ENCODE measurements at places on chromosomes 12 and 14.

- no peak for DNase-seq
Observed at GRCh38 chr14:82447586-82447985, 913.9 kb upstream of the SEL1L start.

GRCh38 chr14:25118671-25119070 is 68.7 kb upstream of the STXBP6 start:
- no peak for DNase-seq

DNA sequence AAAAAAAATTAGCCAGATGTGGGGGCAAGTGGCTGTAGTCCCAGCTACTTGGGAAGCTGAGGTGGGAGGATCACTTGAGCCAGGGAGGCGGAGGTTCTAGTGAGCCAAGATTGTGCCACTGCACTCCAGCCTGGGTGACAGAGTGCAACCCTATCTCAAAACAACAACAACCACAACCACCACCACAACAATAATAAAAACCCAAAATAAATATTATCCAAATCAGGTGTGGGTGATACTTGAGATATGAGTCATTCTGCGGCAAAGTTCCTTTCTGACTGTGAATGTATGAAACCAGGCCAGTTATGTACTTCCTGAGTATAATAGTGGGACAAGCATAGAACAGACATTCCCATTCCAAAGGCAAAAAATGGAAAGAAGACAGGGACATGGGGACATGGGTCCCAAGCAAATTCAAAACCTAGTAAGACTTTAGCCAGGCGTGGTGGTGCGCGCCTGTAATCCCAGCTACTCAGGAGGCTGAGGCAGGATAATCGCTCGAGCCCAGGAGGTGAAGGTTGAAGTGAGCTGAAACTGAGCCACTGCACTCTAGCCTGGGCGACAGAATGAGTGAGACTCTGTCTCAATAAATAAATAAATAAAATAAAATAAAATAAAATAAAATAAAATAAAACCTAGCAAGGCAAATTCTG is 9.7 kb upstream of the ERC1 start:
- DNase-seq = no peak

DNA sequence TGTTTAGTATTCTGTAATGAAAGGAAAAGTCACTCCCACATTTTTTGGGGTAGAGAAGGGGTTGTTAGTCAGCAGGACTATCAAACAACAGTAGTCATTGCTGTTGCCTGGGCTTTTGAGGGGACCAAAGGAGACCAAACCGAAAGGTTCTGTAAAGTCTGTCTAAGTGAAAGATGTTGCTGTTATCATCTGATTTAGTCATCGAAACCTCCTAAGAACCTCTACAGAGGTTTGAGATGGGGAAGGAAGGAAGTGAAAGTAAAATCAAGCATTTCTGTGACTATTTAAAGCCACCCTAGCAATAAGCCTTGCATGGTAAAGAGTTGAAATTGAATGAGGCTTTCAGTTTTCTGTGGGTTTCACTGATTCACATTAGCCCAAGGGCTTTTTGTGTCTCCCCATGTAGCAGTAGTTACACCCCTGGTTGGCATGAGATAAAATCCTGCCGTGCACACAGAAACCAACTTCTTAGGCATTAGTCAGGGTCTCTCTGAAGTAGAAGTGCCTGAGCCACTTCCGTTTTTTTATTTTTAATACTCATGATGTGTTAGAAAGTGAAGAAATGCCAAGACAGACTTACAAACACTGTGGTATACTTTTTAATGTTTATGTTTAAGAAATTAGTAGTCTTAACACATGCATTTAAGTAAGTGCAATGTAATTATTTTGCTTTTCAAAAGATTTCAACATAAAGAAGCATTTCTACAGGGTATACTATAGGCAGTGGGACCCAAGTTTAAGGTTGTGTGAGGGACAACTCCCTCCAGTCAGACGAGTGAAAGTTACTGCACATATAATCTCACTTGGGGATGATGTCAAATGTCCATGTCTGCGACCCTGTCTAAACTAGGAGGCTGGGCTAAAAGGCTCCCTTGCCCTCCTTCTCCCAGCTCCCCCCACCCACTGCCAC is 50.4 kb downstream of the DYRK2 start:
- peak; percentile 37 for DNase-seq

DNA sequence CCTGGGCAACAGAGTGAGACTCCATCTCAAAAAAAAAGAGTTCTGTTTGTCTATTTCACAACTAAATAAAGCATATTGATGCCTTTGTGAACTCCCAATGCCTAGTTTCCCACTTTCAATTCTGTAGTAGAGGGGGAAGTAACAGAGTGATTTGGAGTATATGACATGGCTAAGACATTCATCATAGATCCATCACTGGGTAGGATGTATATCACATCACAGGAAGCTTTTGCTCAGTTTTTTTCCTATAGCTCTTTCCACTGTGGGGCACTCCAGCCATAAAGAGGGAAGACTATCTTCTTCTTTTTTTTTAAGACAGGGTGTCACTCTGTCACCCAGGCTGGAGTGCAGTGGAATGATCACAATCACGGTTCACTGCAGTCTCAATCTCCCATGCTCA is 154.0 kb upstream of the BCL2L14 start:
- DNase-seq = no peak

GRCh38 chr12:76757694-76758093 is 6.2 kb upstream of the ZDHHC17 start:
- no peak for DNase-seq

DNA sequence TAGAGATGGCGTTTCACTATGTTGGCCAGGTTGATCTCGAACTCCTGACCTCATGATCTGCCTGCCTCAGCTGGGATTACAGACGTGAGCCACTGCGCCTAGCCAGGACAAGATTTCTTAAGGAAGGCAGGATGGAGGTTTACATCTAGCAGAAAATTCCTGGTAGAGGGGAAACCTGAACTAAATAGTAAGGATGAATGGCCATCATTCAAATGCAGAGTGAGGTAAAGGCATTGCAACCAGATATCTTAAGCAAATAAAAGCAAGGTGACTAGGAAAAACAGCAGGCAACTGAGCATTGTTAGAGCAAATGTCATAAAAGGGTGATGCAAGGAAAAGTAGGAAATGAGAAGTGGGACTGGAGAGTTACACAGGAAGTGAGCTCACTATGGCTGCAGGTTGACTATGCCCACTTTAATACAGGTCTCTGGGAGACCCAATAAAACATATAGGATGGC is 133.0 kb downstream of the SOX5 start:
- DNase-seq = no peak

GRCh38 chr12:123057513-123058265 is 77.2 kb downstream of the ARL6IP4 start:
- no peak for DNase-seq

GRCh38 chr14:96711559-96712267 is 85.5 kb upstream of the VRK1 start:
- DNase-seq = no peak

- DNase-seq = no peak
Observed at GRCh38 chr14:52906141-52906601, 44.7 kb downstream of the FERMT2 start.

GRCh38 chr12:67751381-67751928 is 102.9 kb downstream of the DYRK2 start:
- no peak for DNase-seq

DNA sequence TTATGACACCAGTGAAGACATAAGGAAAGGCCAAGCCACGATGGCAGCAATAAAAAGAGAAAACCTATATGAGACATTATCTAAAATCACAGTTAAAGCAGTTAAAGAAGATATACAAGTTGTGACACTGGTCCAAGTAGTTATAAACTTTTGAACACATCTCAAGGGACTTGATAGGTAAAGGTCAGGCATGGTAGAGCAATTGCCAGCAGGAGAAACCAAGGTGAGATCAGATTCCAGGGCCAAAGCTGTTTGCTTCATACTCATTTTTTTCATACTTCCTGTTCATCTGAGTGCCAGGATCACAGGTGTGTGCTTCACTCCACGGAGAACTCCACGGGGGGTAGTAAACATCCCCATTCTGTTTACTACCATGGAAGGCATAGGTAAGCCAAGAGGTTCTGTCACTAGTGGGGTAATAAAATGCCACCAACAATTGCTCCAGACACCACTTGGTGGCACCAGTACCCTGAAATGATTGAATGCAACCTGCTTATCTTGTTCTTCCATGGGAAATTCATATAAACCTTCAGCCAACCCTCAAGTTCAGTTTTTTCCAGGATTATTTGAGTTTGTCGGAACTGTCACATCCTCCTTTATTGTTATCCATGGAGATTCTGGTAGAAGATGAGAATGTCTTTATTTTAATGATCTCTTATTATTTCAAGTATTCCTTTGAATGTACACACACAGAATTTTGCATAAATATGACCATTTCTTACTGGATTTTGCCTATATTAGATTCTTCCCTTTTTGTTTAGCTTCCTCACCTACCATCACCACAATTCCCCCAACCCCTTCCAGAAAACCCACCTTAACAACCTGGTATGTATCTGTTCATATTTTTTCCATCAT is 59.2 kb upstream of the TSPAN8 start:
- DNase-seq = no peak

GRCh38 chr14:54785136-54785777 is 117.4 kb downstream of the GCH1 start:
- DNase-seq = no peak

DNA sequence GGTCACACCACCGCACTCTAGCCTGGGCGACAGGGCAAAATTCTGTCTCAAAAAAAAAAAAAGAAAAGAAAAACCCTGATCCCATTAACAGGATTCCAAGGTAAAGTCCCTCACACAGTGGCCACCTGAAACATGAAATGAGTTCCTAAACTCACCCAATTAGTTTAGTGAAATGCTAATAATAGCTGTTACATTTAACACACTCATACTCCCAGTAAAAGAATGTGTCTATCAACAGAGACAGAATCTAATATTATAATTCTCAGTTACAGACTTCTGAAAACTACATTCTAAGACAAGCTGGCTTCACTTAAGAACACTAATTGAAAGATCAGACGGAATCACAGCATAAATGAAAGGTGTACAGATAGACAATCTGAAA is 44.2 kb downstream of the DUSP16 start:
- DNase-seq = no peak

DNA sequence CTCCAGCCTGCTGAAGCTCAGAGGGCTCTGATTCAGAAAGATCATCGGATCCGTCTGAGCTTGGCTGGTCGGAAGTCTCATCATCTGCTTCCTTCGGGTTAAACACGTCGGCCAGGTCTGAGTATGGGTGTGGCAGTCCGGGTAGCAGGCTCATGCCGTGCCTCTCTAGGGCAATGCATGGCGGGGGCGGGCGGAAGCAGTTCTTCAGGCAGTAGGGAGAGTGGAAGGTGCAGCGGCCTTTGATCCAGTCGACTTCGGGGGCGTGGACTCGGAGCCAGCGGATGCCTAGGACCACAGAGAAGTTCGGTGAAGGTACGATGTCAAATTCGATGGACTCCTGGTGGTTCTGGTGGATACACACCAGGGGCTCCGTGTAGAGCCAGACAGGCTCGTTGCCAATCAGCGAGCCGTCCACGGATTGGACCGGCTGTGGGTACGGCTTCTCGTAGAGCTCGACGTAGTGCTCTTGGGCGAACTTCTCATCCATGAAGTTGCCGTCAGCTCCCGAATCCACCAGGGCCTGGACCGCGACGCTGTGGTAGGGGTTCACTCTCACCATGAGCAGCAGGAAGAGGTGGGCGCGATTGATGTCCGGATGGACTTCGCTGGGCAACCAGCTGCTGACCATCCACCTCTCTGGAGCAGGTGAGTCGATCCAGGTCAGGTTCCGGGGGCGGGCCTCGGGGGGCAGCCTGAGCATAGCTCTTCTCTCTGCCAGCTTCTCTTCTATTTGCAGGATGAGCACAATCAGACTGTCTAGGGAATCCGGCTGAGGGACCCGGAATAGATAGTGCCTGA is 20.3 kb downstream of the RTL1 start:
- DNase-seq = no peak

GRCh38 chr14:58822856-58823255 is 185.1 kb downstream of the DACT1 start:
- no peak for DNase-seq

GRCh38 chr14:64841772-64842750 is 37.6 kb downstream of the SPTB start:
- DNase-seq = no peak

DNA sequence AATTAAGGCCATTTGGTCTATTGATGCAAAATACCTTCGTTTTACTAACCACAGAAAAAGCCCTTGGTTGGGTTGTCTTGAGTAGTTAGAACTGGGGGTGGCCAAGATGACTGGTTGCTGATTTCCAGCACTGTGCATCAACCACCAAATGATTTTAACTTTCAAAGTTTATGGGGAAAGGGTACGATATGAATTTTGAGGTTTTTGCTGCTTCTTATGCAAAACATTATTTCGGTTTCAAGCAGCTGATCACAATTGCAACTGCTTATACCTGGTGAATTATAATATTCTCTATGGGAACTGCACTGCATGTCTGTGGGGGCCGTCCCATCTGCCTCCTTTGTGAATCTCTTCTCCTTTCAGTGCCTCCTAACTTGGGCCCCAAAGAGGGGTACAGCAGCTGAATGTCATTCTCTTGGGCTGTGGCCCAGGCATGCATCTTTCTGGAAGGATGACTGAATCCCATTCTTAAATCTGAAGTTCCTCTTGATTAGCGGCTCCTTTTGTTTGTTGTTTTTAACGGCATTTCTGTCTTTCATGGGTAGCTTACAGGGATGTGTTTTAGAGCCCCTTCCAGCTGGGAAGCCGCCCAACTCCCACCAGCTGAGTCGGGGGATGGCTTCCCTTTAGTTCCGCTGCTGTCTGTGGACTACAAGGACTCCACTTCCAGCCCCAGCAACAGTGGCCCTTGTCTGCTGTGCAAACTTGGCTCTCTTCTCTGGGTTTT is 479.8 kb downstream of the ZFP36L1 start:
- no peak for DNase-seq

DNA sequence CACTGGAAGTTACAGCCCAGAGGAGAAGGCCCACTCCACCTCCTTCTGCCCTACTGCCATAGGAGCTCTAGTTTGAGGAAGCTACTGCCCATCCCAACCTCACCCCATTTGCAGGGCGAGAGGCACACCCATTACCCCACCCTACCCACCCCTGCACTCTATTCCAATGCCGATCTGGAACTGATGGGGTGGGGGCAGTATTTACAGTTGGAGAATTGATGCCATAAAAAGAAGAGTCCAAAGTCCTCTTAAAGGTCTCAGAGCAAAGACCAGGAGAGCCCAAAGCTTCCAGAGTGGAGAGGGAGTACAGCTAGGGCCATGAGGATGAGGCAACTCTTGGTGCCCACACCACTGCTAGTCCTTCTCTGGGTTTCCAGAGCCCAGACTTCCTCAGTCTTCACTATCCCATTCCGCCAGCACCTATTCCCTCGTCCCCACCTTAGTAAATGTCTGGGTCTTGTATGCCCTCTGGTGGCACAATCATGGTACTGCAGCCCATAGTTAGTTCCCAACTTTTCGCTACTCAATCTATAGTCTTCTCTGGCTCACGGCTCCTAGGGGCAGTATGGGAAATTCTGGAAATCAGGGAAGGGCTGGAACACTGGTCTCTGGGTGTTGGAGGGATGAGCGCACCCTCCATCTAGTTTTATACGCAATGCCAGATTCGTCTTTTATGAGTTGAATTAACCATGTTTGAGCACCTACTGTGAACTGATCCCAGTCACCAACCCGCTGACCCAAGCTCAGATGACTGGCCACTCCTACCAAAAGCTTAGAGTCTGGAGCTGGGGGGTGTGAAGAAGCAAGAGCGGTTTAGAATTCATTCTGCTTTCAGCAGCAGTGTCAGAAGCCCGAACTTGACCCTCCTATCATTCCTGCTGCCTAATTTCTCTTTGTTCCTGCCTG is 6.9 kb upstream of the ADCY6 start:
- peak; percentile 48 for DNase-seq

GRCh38 chr14:63910583-63911363 is 58.0 kb downstream of the SYNE2 start:
- DNase-seq = no peak
